BE2C (cell line): ENCODE measurements at places on chromosomes 16 and 17.

GRCh38 chr17:50536683-50537646 lies 4.4 kb downstream of the EPN3 start:
- DNase-seq: no peak

- DNase-seq: no peak
These were observed 107.8 kb downstream of the CLEC16A start for GRCh38 chr16:11051879-11052808.

- no peak for DNase-seq
These were observed 629 bp upstream of the RNF135 start for GRCh38 chr17:30969989-30970830.

- DNase-seq: peak; percentile 15
These were observed 21.1 kb downstream of the ANKRD40 start for GRCh38 chr17:50686494-50687199.

GRCh38 chr17:1096215-1096614 lies 83.6 kb downstream of the ABR start:
- no peak for DNase-seq

DNA sequence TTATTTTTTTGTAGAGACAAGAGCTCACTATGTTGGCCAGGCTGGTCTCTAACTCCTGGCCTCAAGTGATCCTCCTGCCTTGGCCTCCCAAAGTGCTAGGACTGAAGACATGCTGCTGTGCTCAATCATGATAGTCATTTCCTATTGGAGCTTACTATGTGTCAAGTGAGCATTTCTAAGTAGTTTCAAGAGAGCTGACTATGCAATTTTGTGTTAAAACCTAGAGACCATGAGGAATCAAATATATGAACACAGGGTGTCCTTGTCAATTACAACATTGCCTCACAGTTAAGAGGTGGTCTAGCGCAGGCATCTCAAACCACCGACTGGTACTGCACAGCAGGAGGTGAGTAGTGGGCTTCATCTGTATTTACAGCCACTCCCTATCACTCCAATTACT lies 37.8 kb downstream of the MYH11 start:
- DNase-seq: no peak

DNA sequence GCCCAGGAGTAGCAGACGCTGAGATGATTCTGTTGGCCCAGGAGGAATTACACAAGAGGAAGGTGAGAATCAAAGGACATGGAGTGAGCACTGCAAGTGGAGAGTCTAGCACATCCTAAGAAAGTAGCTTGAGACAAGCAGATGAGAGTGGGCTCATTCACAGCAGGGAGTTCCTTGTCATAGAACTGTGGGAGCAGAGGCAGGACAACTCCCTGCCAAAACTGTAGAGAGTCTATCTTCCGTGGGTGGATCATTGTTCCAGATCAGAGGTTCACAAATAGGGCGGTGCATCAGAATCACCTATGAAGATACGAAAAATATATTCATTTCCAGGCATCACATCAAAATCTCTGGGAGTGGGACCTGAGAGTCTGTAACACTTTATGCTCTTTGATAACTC lies 288.9 kb upstream of the C16orf82 start:
- no peak for DNase-seq

GRCh38 chr17:18158022-18158600 lies 25.5 kb upstream of the ALKBH5 start:
- peak; percentile 61 for DNase-seq

- no peak for DNase-seq
These were observed 584.7 kb downstream of the WWOX start for GRCh38 chr16:78684030-78684611.
